ENCODE measurements at places on chromosomes 12 and 14.
A peak's percentile ranks its signal among the peaks of the same experiment; 100 is the strongest.

GRCh38 chr12:65277994-65278575 lies 398 bp upstream of the MSRB3 start:
- DNase-seq, result no peak

DNA sequence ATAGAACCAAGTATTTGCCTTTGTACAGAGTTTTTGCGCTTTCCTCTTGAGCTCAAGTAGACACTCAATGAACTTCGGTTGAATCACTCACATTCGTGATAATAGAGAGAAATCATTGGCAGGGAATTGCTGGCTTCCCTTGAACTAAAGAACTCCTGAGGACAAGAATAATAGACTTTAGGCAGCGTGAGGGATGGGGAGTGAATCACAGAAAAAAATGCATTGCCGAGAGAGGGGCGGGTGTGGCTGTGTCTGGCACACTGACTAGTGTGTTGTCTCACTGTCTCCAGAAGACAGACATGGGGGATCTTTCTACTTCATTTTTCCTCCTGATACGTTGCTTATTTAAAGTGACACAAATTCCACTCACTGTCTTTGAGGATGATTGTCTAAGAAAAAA lies 805.2 kb downstream of the BCL11B start:
- DNase-seq, result no peak

GRCh38 chr14:73796893-73797542 lies 54.6 kb upstream of the PTGR2 start:
- DNase-seq, result no peak

- no peak for DNase-seq
These were observed 188.0 kb downstream of the FOXN3 start for GRCh38 chr14:89228921-89229639.

- no peak for DNase-seq
These were observed 839 bp downstream of the CLEC9A start for GRCh38 chr12:10031321-10031720.

GRCh38 chr12:43805860-43806736 lies at the start of gene TWF1:
TSS of gene TWF1 (minus strand) at chr12:43806317. CDS start at chr12:43806245, 72 bp downstream.
- DNase-seq, result peak; percentile 70

DNA sequence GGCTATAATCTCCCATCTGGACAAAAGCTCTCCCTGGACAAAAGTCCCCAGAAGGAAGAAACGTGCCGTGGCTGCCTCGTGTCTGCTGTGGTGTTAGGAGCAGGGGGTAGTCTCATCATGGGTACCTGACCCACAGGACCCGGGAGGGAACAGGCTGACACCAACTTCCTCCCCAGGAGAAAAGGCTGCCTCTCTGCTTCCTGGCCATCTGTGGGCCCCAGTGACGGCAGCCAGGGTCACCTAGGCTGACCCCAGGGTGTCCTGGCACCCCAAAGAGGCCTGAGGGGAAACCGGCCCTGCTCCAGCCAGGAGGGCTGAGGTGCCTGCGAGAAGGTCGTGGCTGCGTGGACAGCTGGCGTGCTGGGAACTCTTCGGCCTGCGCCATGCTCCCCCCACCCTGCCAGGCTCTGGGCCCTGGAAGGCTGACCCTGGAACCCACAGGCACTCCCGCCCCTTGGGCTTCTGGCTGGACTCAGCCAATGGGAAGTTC lies 133.9 kb downstream of the RFLNA start:
- DNase-seq, result no peak

- no peak for DNase-seq
These were observed 4.4 kb downstream of the ARHGEF25 start for GRCh38 chr12:57615637-57616036.

DNA sequence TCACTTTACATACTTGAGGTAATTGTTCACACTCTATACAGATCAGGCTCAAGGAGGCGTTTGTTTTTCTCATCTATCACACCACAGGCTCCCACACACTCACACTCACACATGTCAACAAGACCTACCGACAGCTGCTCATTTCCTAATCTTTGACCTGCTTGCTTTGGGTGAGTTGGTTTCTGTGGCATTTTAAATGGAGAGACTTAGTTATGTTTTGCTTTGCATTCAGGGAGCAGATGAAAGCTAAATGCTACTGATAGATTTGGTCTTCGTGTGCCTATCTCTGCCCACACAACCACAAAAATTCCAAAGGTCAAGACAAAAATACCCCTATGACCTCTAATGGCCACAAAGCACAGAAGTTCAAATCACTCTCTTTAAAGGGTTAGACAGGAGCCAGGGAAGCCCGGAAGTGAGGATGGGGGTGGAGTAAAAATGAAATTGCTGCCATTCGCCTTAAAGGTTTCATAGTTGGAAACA lies 203.5 kb upstream of the G2E3 start:
- DNase-seq, result no peak

DNA sequence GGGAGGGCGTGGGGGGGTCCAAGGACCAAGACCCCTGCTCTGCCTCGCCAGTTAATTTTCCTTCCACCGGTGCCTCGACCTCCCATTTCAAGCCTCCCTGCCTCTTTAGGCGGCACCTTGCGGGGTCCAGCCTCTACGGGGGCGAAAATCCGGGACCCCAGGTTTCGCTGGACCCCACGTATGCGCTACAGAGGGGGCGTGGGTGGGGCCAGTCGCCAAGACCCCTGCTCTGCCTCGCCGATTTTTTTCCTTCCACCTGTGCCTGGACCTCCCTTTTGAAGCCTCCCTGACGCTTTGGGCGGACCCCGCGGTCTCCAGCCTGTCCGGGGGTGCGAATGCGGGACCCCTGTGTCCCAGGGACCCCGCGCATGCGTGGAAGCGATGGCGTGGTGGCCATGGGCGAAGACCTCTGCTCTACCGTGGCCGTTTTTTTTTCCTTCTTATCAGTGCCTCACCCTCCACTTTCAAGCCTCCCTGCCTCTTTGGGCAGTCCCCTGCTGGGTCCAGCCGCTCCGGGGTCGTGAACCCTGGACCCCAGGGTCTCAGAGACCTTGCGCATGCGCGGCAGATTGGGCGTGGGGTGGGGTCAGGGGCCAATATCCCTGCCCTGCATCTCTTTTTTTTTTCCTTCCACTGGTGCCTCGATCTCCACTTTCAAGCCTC lies 324.2 kb downstream of the ALG10 start:
- no peak for DNase-seq

GRCh38 chr14:78836777-78837176 lies 666.6 kb downstream of the NRXN3 start:
- no peak for DNase-seq

DNA sequence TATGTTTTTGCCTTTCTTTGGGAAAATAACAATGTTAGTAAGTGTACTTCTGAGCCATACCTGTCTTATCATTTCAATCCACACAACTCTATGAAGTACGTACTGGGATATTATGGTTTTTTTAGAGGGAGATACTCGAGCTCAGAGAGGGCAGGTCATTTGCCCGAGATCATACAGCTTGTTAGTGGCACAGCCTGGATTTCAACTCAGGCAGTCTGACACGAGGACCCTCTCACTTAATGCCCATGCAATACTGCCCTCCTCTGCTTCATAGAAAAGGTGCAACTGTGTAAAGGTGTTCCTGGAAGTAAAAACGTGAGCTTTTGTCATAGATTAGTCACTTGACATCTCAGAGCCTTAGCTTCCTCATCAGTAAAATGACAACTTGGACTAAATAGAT lies 128.0 kb downstream of the NDUFA12 start:
- no peak for DNase-seq

DNA sequence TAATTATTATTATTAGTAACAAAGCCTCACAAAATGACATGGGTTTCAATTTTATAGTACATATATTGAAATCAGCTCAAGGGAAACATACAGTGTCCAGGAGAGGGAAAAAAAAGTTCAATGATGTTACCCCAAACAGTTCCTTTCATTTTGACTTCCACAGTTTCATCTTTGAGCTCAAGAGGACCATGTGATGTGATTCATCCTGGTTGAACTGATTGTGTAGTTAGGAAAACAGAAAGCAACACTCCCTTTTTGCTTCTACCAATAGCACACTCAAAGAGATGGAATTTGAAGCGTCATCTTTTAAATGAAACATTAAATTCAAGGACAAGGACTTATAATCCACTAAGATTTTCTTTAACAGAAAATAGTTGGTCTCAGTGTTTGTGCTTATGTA lies 461.0 kb downstream of the FOXG1 start:
- no peak for DNase-seq

- DNase-seq, result no peak
These were observed 114.2 kb downstream of the PCNX1 start for GRCh38 chr14:71021347-71022011.

DNA sequence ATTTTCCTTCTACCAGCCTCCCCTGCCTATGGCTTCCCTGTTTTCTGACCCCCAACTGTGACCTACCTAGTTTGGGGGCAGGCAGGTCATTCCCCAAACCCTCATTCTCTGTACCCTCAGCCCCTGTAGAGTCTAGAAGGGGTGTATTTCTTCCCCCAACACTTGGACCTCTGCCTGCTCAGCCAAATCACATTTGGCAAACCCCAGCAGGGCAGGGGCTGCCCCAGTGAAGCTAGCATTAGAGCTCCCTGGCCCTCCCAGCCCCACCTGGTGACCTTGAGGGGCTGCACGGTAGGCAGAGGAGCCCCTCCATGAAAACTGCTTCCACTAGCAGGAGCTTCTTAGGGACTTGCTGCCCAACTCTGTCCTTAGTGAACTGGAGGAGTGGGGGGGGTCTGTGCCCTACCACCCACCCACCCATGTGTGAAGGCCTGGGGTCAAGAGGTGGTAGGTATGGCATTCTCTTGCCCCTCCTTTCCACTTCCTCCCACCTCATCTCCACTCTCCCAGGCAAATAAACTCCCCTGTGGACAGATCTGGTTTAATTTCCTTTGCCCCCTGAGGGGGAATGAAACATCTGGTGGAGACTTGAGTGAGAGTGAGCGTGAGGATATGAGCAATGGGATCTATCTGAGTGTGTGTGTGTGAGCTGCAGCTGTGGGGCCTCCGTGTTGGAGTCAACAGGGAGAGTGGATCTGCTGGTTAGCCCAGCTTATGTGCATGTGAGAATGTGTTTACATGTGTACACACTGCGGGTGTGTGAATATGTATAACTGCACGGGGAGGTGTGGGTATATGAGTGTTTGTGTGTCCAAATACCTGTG lies 1.6 kb downstream of the NXPH4 start:
- no peak for DNase-seq

DNA sequence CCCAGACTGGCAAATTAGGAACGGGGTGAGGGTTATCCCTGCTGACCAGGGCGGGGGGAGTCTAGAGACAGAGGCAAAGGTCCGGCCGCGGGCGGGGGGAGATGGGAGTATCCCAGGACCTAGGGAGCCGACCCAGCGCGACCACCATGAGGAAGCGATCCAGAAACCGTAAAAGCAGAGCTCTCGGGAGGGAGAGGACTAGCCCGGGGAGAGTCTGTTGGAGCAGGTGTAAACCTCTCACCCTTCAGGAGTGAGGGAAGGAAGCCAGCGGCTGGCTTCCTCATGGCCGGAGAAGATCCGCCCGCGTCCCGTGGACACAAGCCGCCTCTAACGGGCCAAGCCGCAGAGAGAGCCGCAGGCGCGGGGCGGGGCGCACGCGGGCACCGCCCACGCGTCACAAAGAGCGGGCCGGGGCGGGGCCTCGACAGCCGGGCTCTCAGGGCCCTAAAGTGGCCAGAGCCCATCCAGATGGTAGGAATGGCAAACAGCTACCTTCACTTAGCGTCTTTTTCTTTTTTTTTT lies at the start of gene ACRBP:
ACRBP (minus strand) TSS at position 350 of the 522 bp plus-strand sequence; CDS start at position 284, 66 bp downstream.
- no peak for DNase-seq

DNA sequence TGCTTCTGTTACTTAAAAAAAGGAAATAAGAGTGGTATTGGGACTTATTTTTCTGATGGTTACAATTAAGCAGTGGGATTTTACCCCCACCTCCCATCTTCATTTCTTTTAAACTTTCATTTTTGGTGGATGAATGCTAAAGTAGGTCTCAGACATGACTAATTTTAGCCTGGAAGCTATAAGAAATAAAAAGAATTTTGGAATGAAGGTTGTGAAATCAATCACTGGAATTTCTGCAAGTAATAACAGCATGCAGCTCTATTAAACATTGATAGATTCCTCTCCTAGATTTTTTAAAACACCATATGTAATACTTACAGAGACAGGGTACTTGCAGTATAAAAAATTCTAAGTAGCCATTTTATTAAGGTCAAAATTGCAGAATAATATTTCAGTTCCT lies 164.2 kb upstream of the CLEC14A start:
- DNase-seq, result no peak

- DNase-seq, result no peak
These were observed 486.5 kb downstream of the ZFP36L1 start for GRCh38 chr14:68306265-68306933.

DNA sequence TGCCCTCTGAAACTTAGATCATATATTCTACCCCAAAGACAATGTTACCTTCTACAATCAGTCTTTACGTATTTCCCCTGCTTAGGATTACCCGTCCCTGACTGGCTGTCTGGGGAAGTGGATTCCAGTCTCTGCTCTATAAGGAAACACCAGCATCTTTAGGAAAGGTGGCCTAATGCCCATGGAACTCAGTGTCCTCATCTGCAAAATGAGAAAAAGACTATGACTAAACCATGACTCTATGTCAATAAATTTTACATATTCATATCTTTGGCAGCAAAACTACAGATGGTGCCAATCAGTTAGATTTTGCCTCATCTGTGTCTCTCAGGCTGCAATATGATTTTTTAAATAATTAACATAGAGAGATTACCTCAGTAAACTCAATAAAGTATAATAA lies 133.8 kb downstream of the ITPR2 start:
- DNase-seq, result no peak

DNA sequence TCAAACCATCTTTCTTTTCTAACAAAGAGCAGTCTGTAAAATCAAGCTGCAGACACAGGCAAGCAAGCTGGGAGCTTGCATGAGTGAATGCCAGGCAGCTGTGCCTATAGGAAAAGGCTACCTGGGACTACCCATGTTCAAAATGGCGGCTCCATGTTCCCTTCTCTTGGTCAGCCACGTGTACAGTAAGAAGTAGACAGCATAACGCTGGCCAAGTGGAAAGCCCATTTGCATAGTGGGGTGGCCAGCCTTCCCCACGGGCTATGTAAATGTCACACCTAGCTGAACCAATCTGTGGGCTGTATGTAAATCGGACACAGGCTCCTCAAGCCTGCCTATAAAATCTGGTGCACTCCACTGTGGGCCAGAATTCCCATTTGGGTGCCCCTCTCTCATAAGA lies 117.1 kb downstream of the SYT10 start:
- no peak for DNase-seq

DNA sequence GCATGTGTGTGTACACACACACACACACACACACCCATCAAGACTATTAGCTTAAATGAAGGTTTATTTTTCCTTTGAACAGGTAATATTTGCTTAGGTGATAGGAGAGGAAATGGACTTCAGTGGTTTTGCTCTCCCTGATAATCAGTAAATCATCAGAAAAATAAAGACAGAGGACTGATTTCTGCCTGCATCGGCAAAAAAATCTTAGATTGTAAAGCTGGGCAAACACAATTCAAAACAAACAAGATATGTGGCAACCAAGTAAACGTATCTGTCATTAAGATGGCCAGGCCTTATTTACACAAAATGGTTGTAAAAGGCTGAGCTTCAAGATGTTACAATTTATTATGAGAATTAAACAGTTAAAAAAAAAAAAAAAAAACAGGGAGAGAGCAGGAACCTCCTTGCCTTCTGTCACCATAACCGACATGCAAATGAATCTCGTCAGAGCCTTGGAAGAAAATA lies 31.3 kb downstream of the PRKD1 start:
- DNase-seq, result no peak

- no peak for DNase-seq
These were observed 62.1 kb downstream of the SH2B3 start for GRCh38 chr12:111467857-111468241.

Measured in stimulated activated CD8-positive, alpha-beta memory T cell treated with anti-CD3 and anti-CD28 coated beads, Interleukin-2, amount 100 ng/mL, for 1 hour (primary cell).